EL (cell line): ENCODE measurements at places on chromosomes 6 and 20.

DNA sequence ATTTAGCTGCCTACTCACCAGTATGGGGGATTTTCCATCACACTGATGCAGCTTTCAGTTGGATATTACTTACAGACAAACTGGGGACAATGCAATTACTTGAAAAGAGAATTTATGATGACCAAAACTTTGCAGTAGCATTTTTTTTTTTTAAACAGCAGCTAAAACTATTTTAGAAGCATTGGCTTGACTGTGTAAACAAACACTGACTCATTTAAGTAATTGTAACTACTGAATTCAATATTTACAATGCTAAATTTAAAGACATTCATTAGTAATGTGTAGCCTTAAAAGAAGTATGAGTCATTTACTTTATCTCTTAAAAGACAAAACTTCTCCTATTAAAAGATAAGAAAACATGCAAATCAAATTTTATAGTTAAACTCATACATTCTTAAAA lies 295.9 kb upstream of the FERMT1 start:
- no peak for DNase-seq

- no peak for DNase-seq
Observed at GRCh38 chr6:38796850-38797249, 81.7 kb downstream of the DNAH8 start.

DNA sequence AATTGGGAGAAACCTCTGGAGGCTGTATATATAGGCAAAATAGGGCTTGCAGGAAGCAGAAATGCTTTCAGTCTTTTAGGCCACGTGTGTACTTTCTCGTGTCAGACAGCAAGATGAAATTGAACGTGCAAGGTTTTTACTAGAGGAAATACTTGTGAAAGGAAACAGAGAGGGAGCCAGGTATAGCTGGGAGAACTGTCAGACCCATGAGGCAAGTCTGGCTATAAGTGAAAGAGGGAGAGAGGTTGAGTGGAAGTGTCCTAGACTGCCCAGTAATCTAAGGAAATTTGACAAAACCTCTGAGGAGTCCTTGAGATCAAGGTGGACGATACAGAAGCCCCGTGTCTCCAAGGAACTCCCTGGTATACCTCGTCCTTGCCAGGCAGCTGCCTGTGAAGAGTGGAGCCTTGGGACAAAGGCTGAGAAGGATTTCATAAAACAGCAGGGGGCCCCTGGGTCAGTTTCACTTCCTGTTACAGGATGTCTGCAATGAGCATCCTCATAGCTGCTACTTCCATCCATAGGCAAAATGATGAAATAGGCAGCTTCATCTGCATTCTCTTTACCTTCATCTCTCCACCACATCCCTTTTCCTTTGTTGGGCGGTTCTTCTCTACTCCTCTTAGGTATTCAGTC lies 114.4 kb upstream of the MAP3K7 start:
- peak; percentile 30 for DNase-seq

- DNase-seq: no peak
Observed at GRCh38 chr20:57835074-57835452, 125.2 kb upstream of the PMEPA1 start.

- no peak for DNase-seq
Observed at GRCh38 chr20:56861590-56861989, 232.5 kb downstream of the TFAP2C start.

DNA sequence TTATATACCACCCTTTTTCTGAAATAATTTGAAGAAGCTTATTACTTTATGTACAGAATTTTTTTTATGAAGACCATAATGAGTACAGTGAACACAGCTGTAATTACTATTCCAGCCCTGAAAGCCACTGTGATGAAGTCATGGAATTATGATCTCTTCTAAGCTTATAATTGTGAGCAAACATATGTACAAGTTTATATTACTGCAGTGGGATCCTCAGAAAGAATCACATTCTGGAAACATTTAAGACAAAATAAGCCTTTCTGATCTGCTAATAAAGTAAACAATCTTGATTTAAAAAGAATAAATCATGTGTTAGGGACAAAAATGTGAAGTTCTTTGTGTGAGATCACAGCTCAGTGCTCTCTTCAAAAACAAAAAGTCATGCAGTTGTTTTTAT lies 560.4 kb downstream of the CD109 start:
- no peak for DNase-seq

- no peak for DNase-seq
Observed at GRCh38 chr20:39004508-39004907, 42.4 kb downstream of the DHX35 start.

GRCh38 chr6:136761227-136761922 lies 30.9 kb downstream of the MAP3K5 start:
- no peak for DNase-seq

GRCh38 chr20:43320536-43320935 lies 130.8 kb upstream of the PTPRT start:
- DNase-seq: no peak

GRCh38 chr6:127618729-127619128 lies 41.8 kb downstream of the C6orf58 start:
- peak; percentile 77 for DNase-seq

GRCh38 chr6:36848658-36849441 lies 9.6 kb upstream of the CPNE5 start:
- no peak for DNase-seq

- no peak for DNase-seq
Observed at GRCh38 chr6:3654898-3655297, 96.6 kb downstream of the PXDC1 start.

- DNase-seq: peak; percentile 73
Observed at GRCh38 chr6:137309078-137309762, 90.0 kb upstream of the IFNGR1 start.

DNA sequence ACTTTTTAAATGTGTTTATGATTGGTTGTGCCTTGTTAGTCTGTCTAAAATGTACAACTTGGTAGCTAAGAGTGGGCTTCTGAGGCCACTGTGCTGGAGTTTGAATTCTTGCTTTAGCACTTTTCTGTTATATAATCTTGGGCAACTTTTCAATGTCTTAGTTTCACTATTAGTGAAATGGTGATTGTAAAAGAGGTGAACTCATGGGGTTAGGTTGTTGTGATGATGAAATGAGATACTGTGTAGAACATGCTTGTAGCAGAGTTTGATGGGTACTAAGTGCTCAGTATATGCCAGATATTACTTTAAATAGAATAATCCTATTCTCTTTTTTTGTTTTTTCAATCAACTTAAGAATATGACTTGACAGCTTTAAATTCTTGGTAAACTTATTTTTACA lies 624.7 kb downstream of the CD109 start:
- no peak for DNase-seq

- DNase-seq: no peak
Observed at GRCh38 chr6:144179237-144179636, 28.9 kb downstream of the STX11 start.

- no peak for DNase-seq
Observed at GRCh38 chr6:9404351-9405146, 969.2 kb upstream of the SLC35B3 start.

- no peak for DNase-seq
Observed at GRCh38 chr6:40440053-40440452, 147.1 kb downstream of the LRFN2 start.

DNA sequence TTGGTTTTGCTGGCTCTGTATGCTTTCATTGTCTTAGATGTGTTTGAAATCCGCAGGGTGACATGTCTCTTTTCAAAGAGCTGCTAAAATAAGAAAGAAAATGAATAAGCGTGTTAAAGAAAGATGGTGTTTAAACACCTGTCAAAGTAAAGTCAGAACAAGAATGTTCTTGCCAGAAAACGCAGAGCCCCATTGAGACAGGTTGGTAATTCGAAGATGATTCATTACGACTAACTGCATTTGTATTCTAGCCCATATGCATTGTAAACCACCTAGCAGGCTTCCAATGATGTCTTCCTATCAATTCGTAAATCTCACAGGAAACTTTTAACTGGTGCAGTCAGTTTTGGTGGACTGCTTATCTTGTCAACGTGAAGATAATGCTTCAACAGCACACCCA lies 16.8 kb downstream of the PHACTR2 start:
- peak; percentile 28 for DNase-seq

DNA sequence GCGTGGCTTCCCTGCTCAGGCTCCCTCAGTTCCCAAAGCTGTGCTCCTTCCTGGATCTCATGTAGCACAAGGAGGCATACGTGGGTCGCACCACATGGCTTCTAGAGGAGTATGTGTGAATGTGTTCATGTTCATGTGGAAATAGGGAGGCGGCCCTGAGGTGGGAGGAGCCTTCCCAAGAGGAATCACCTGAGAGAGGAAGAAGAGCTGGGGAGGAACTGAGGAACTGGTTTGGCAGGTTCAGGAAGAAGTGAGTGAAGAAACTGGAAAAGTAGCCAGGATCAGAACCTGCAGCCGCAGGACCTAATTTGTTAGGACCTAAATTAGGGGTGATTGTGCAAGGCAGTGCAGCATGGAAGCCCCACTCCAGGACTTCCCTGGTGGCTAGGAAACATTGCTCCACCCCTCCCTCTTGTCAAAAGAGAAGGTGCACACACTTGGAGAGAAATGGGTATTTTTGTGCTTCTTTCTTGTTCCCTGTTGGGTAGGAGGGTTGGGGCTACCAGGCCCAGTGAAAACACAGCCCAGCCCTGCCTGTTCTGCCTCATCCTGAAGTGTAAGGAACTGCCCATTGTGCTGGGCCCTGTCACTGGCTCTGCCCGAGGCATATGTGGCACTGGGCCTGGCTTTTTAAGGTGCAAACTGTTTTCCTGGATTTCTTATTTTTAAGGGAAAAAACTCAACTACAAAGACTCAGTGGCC lies 20.7 kb downstream of the SYNJ2 start:
- no peak for DNase-seq

GRCh38 chr6:54361734-54362133 lies 53.5 kb downstream of the TINAG start:
- DNase-seq: no peak

GRCh38 chr6:149897015-149897697 lies 757 bp downstream of the RAET1E start:
- peak; percentile 93 for DNase-seq

DNA sequence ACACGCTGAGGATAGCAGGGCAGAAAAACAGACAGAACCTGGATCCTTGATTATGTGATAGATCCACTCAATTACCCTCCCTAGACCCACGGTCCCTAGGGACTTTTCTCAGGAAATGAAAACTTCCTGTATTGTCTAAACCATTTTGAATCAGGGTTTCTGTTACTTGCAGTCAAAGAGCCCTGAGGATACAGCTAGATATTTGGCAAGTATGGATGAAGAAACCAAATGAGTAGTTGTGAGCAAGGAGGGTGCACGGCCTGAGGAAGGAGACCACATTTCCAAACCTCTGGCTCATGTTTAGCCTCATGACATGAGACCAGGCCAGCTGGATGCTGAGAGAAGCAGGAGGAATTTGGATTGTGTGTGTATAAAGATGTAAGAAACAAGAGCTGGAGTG lies 91.6 kb downstream of the MRPL14 start:
- peak; percentile 36 for DNase-seq

DNA sequence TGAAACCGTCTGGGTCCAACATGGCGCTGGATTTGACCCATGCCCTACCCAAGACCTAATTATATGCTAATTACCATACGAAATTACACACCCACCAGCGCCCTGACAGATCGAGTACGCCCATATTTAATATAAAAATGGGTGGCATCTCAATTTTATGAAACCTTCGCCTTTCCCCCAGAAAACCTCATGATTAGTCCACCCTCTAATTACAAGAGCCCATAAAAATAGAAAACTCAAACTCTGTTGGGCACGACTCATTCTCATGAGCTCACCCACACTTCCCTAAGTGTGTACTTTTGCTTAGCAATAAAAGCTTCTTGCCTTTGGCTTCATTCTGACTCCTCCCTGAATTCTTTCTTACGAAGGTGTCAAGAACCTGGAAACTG lies 136.4 kb downstream of the OR2B2 start:
- peak; percentile 21 for DNase-seq

DNA sequence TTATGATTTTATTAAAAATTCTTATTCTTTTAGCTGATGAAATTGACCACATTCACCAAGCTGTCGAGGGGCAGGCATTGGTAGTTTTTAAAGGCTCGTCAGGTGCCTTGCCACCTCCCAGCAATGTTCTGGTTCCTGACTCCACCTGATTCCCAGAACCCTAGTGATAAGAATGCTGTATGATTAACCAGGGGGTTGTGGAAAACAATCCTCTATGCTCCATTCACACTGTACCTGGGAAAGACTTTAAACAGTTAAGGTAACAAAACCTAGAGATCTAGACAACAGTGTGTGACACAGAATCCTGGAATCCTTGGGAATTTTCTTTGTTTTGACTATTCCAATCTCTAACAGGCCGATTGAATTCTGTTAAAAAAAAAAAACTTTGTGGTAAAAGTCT lies 165.7 kb upstream of the OLIG3 start:
- DNase-seq: no peak

DNA sequence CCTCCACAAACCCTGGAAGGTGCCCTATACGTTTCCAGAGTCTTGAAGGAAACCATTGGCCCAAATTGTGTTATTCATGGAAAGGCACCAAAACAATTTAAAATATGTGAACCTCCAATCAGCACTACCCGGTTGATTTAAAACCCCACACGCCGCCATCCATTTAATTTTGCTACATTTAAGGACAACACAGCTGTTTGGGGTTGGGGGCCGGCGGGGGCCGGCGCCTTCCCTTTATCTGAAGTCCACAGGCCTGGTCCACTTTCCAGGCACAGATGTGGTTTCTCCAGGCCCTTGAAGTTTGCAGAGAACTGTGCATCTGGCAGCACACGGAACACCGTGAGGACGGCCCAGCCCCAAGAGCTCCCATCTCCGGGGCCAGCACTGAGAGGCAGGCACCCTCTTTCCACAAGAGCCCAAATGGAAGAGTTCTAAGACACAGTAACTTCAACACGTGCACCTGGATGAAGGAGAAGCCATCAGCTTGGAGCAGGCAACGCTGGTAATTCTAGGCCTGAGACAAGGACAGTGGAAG lies 16.8 kb upstream of the FRMD1 start:
- DNase-seq: no peak

DNA sequence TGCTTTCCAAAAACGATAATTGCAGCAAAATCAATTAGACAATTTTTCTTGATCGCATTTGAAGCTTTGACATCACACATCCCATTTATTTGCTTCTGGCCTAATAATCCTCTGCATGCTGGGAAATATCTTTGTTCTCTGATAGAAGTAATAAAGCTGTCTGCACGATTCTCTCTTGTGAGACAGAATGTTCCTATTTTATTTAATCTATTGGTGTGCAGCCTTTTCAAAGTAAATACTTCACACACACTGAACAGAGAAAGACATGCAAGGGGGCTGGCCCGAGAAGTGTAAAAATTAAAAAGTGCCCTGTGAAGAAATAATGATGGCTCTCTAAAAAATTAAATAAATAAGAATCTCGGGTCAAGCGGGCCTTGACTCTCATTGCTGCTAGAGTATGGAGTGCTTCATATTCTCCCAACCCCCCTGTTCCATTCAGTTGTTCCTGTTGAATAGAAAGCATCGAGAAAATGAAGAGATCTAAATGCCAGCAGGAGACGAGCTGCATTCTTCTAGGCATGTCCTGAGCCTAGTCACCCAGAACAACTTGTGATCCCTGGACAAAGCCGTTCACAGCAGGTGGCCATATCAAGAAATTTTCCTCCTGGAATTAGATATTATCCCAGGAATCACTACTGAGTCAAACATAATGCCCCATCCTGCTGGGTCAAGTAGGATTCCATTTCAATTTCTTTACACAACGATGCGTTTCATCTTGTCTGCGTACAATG lies 625.9 kb upstream of the EPHA7 start:
- DNase-seq: no peak

- DNase-seq: no peak
Observed at GRCh38 chr20:50019466-50020256, 36.9 kb downstream of the SNAI1 start.
